ENCODE measurements at places on chromosomes 5 and 9.

DNA sequence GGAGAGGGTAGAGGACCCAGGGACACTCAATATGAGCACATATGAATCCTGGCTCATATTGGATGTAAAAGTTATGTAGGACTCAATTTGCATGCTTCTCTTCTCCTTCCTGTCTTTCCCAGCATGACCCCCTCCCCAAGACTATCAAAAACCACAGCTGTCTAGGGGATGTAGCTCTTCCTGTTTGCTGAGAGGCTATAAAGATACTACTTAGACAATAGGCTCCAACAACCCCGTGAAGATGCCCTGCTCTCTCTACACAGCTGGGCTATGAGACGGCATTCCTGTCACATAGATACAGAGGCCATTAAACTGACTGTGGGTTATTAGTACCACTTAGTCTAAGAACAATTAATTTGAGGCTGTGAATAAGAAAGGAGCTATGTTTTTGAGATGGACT lies 56.5 kb upstream of the PCSK1 start:
- no peak for DNase-seq

- DNase-seq = no peak
These were observed 68.8 kb downstream of the SNX18 start for GRCh38 chr5:54586336-54586735.

GRCh38 chr5:176610435-176610773 lies 448 bp upstream of the GPRIN1 start:
- DNase-seq = no peak

- no peak for DNase-seq
These were observed 78.9 kb upstream of the GABRP start for GRCh38 chr5:170704417-170705192.

DNA sequence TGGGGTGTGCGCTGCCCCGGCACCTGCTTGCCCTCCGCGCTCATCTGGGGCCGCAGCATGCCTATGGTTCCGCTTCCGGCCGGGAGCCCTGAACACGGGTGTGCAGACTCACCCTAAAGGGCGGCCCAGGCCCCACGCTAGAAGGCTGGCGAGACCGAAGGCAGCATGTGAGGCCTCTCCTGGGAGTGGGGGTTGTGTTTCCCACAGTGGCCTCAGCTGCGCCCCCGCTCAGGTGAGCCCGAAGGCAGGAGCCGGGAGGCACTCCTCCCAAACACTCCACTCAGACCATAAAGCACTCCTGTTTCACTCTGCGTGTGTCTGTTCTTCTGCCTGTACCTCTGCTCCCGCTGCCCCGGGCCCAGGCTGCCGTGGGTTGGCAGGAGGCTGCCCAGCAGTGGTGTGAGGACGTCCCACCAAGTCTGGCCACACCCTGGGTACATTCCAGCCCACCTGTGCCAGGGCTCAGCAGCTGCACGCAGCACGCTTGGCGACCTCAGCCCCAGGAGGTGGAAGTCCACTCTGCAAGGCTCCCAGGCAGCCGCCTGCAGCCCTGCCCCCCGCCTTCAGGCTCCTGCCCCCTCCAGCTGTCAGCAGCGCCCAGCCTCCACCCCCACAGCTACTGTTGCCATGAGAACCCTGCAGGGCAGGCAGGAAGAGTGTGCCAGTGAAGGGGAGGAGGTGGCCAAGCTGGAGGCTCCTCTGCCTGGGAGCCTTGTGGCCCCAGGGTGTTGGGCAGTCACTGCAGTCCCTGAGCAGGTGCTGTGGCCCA lies 1.2 kb upstream of the AJM1 start:
- DNase-seq = no peak

DNA sequence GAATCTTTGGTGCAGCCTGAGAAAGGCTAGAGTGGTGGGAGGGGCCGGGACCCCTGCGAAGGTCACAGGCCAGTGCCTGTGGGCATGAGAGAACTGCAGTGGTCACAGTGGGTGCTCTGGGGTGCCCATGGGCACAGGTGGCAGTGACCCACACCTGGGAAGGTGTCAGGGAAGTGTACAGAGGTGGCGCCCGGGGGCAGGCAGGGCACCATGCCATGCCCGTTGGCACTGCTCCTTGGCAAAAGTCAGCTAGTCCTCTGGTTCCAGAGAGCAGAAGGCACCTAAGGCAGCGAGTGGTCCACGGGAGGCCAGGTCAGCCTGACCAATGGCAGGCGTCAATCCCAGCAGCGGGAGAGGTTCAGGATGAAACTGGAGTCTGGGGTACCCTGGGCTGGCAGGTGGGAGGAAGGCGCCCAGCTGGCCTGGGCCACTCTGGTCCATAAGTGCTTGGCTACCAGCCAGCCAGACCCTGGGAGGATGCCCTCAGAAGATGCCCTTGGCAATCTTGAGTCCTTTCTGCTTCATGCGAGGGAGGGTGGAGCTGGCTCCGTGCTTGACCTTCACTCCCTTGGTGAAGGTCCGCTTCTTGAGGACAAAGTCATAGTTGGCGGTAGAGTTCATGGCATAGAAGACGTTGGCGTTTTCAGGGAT lies 22.8 kb downstream of the RALGDS start:
- DNase-seq = no peak

DNA sequence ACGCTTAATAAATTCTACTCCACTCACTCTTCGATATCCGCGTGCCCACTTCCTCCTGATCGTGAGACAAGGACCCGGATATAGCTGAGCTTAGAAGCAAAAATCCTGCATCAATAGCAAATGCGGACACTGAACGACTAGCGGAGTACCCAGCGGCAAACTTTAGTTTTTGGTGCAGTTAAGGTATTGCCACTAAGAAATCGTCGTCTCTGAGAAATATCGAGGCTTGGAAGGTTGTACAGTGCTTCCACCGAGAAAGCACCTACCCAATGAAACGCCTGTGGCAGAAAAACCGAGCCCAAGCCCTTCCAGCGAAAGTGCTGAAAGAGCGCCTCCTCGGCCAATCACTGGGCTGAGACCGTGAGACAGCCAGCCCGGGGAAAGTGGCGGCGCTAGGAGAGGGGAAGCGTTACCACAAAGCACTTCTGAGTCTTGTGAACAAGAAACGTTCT lies 32.2 kb downstream of the ANXA2R start:
- DNase-seq = peak; percentile 72

DNA sequence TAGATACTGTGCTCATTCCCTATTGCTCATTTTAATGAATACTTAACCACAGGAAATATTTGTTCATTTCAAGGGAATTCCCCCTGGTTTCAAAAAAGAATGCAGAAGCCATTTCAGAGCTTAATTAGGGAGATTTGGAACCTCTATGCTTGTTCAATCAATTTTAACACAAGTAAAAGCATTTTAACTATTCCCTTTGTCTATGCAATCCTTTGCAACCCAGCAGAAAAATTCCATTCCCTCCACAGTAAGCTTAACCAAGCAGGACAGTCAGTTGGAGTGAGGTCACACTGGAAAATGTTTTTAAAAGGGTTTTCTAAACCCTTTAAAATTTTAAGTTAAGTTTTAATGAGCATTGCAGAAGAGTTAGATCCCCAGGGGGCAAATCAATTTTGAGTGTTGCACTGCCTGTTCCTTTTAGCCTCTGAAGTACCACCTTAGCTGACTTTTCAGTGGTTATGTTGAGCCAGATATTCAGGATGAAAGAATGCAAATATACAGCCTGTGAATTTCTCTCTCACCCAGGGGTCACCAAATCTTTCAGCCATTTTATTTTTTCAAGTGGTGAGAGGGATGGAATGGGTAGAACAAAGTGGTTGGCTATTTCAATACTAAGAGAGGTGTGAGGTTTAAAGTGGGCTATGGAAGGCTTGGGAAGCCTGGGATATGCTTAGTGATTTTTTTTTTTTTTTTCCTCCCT lies 356.2 kb upstream of the NUDT12 start:
- DNase-seq = no peak

Data from HTR-8/SVneo (cell line).